ENCODE measurements at places on chromosomes 16 and 17. TPM values are rescaled to one million over a fixed set of nuclear protein-coding genes. Genes with fewer than 3 reads are reported as not detected.

Gene CTRL
- total RNA-seq: 3.7 TPM

DNA sequence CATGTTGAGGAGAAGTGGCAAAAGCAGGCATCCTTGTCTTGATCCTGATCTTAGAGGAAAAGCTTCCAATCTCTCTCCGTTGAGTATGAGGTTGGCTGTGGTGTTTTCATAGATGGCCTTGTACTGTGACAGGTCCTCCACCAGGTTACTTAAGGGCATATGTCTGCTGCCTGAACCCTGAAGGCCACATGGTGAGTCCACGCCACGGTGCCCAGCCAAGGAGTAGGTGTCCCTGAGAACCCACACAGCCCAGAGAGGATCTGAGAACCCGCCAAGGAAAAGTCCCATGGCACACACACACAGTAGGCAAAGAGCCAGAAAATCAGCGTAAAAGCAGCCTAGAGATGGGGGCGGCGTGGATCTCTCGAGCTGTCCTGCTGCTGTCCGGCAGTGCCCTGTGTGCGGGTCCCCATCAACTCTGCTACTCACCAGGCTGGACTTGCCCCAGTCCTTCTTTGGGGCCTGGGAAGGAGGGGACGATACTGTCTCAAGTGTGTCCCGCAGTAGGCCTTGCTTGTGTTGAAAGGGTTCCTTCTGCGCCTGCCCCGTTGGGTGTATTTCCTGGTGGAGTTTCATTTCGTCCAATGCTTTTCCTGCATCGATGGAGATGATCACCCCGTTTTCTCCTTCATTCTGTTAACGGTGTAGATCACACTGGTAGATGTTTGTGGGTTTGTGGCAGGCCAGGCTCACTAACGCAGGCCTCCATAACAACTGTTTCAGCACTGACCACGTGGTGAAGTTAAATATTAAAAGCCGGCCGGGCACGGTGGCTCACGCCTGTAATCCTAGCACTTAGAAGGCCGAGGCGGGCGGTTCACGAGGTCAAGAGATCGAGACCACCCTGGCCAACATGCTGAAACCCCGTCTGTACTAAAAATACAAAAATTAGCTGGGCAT, 90.8 kb upstream of the DNAH17 start:
- no peak for DNase-seq

Gene KRTAP1-1
- not detected for total RNA-seq

Gene CDC42EP4
- total RNA-seq: 30.7 TPM

Gene PRSS8
- total RNA-seq: 65.4 TPM

DNA sequence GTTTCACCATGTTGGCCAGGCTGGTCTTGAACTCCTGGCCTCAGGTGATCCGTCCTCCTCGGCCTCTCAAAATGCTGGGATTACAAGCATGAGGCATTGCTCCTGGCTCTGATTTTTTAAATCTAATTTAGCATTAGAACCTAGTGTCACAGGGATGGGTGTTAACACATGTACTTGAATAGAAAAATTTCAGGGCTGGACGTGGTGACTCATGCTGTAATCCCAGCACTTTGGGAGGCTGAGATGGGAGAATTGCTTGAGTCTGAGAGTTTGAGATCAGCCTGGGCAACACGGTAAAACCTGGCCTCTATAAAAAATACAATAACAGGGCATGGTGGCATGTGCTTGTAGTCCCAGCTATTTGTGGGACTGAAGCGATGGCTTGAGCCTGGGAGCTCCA, 6.0 kb upstream of the RNF135 start:
- DNase-seq: no peak

DNA sequence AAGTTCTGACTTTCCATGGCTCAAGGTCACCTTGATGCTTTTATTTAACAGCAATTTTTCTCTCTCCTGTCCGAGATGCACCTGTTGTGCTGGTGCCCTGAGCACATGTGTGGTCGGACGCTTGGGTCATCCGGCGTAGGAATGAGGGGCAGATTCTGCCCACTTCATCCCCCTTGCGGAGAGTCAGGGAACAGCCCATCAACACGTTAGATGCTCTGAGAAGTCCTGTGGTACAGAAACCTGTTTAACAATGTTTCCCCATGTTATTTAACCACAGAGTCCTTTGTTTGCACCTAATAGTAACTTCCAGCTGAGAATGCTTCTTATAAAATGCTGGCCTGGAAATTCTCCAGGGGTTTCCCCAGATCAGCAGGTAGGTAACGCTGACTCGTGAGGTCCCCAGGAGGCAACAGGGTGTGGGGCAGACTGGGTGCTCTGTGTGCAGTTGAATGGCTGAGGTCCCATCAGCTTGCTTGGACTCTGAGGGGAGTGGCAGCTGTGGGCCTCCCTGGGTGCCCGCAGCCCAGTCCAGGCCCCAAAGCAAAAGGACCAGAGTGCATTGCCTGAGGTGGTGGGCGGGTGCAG, 17.8 kb downstream of the DOC2B start:
- DNase-seq: peak; percentile 89

Gene LITAFD
- total RNA-seq: not detected

GRCh38 chr17:50537721-50538548, 5.4 kb downstream of the EPN3 start:
- DNase-seq: no peak

GRCh38 chr17:15129986-15130385, 135.1 kb downstream of the PMP22 start:
- no peak for DNase-seq

DNA sequence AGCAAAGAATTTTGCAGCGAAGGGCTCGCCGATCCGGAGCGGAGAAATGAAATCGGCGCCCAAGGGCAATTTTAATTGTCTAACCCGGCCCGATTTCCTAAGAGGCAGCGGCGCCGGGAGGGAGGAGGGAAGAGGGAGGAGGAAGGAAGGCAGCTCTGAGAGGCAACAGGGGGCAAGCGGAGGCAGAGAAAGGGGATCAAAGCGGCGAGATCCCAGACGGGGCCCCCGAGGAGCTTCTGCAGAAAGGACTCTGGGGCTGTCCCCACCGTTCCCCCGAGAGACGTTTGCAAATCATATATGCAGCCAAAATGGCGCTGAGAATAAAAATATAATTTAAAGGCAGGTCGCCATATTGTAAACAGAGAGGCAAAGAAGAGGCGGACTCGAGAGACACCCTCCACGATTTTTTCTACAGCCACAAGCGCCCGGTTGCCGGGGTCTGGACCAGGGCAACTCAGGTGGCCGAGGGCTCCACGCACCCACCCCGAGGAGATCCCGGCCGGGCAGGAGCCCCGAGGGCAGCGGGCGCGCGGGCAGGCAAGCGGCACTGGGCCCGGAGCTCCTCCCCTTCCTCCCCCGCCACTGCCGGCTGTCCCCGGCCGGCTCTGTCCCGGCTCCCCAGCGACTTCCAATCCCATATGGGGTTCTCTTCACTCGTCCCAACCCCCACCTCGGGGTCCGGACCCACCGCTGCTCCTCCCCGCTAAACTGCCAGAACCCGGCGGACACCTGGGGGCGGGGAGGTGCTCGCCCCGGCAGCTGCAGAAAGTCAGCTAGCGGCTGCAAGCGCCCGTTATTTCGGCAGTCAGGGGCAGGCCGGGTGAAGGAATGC, 1.9 kb downstream of the PHF12 start:
- peak; percentile 76 for DNase-seq

DNA sequence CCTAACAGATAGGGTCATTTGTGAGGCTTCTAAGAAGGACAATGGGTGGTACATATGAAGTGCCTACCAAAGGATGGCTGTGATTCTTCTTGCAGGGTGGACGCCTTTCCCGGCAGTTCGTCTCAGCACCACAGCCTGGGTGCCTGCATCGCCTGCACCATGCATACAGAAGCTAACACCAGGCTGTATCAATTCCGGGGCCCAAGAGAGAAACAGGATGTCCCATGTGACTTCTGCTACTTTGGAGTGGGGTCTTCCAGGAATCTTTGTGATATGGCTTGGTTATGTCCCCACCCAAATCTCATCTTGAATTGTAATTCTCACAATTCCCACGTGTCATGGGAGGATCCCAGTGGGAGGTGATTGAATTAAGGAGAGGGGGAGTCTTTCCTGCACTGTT, 251.6 kb upstream of the TNRC6C start:
- DNase-seq: no peak

GRCh38 chr16:86926181-86927094, 348.1 kb downstream of the FOXL1 start:
- DNase-seq: no peak

DNA sequence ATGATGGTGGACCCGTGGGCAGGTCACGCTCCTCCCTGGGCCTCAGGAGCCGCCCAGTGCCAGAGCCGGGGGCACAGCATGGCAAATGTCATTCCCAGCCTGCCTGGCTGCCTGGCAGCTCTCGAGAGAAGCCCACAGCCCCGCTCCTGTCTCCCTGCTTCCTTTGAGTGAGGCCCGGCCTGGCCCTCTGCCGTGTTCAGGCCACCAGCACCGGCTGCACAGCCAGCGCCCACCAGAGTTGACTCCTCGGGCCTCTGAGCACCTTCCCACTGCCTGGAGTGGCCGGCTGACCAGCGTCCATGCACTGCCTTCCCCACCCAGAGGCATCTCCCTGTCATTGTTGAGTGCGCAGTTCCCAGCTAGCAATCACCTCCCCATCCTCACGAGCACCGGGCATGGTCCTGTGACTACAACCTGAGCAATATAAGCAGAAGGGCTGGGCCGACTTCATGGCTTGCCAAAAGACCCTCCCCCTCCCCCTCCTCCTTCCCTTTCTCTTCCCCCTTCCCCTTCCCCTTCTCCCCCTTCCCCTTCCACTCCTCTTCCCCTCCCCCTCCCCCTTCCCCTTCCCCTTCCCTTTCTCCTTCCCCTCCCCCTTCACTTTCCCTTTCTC, 11.9 kb upstream of the SLC38A10 start:
- DNase-seq: no peak

- peak; percentile 74 for DNase-seq
Measured at GRCh38 chr16:3129137-3130131, 5.4 kb upstream of the ZNF213 start.

DNA sequence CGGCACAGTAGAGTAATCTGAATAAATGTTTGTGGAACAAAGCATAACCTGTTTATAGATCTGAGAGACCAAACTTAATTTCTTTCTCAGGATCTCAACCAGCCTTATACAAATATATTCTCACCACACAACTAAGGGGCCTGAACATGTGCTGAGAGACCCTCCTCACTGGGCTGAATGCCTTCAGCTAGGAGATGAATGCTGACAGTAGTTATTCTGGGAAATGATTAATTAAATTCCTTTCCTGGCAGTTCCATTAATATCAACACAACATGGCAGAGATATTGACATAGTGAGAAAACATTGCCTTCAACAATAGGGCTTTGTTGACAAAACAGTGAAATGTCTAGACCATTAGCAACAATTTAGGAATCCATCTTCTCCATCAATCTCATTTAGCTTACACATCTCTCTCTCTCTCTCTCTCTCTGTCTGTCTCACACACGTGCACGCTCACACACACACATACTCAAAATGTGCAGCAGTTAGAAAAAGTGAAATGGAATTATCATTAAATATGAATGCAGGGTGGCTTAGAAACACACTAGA, 780.8 kb upstream of the CDH8 start:
- DNase-seq: no peak

DNA sequence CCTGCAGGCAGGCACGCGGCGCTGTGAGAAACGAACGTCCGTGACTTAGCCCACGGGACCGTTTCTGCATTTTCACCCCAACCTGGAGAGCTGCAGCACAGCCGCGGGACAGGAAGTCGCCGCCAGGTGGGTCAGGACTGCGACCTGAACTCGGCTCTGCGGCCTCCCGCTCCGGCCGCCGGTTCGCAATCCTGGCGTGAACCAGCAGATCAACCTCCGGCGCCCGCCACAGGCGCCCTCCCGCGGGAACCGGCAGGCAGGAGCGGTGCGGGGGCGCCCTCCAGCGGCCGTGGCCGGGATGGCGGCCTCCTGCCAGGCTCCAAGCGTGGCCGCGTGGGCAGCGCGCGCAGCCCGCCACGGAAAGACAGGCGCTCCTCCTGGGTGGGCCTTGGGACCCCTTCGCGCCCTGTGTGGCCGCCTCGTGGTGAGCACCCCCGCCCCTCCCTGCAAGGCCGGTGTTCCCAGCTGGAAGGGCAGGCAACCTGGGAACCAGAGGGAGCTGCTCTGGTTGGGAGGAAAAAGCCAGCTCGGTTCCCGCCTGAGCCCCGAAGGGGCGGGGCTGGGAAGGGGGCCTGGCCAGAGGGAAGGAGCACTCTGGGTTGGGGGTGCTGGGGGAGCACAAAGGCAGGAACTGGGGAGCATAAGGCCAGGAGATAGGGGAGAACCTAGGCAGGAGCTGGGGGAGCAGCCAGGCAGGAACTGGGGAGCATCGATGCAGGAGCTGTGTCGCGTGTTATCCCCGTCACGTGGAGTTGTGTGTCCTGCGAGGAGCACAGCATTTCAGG, 28.2 kb downstream of the ACTG1 start:
- DNase-seq: peak; percentile 97

- peak; percentile 36 for DNase-seq
Measured at GRCh38 chr16:20409398-20410120, at the start of gene ACSM5. Gene ACSM5 (plus strand): TSS chr16:20409534. CDS start chr16:20411485, 1,951 bp downstream.

- DNase-seq: no peak
Measured at GRCh38 chr17:15301845-15302244, 36.7 kb upstream of the PMP22 start.

DNA sequence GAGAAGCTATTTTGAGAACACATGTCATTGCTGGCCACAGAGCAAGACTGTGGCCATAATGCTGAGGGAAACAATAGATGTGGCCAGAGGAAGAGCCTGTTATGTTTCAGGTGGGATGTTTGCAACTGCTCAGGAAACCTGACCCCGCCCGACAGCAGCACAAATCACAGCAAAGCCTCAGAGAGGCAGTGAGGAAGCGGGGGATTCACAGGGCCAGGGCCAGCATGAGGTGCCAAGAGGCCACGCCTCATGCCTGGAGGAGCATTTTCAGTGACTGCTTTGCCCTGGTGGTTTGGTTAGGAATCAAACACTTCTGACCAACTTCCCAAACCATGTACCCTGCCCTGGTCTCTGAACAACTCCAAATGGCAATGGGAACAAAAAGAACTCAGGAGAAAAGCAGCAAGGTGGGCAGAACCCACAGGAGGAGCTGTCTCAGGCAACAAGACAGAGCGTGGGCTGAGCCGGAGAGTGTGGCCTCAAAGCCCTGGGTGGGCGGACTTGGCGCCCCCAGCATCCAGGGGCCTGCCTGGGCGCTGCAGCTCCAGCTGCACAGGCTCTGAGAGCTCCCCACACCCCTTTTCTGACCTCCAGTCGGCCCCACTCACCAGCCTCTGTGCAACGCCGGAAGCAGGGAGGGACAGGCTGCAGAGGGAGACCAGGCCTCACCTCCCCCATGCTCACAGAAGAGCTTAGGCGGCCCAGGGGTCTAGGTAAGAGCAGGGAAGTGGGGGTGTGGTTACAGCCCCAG, 20.6 kb downstream of the HIC1 start:
- DNase-seq: peak; percentile 74

Gene HYDIN
- total RNA-seq: 0.63 TPM

- DNase-seq: no peak
Measured at GRCh38 chr16:70706948-70707465, 21.2 kb upstream of the MTSS2 start.

Gene APOBR
- not detected for total RNA-seq

Gene OTOP3
- not detected for total RNA-seq

Gene BTBD17
- total RNA-seq: 1.4 TPM

Measured in H7 (cell line).